ENCODE measurements at places on chromosomes 2 and 18.

DNA sequence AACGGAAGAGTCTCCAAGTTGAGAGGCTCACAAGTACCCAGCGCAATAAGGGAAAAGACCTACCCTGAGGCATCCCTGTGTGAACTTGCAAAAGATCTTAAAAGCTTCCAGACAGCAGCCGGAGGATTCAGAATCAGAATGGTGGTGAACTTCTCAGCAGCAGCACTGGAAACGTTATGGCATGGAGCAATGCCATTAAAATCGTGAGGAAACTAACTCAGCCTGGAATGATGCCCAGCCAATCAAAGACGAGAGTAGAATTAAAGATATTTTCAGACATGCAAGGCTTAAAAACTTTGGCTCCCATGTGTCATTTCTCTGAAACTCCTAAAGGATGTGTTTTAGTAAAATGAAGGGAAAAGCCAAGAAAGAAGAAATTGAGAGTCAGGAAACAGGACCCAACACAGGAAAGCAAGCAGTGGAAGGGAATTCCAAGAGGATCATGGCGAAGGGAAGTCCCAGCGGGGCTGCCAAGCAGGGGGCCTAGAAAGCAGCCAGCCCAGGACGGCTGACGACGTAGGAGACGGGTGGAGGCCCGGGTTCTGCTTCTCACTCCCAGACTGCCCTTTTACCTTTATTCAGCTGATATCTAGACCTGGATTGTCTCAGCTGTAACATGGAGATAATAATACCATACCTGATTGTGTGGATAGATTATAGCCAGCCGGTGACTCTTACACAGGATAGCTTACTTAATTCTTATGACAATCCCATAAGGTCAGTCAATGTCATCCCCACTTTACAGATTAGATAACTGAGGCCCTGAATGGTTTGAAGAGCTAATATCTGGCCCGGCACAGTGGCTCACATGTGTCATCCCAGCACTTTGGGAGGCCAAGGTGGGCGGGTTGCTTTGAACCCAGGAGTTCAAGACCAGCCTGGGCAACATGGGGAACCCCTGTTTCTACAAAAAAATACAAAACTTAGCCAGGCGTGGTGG, 92.8 kb downstream of the ASAP2 start:
- DNase-seq, result no peak

DNA sequence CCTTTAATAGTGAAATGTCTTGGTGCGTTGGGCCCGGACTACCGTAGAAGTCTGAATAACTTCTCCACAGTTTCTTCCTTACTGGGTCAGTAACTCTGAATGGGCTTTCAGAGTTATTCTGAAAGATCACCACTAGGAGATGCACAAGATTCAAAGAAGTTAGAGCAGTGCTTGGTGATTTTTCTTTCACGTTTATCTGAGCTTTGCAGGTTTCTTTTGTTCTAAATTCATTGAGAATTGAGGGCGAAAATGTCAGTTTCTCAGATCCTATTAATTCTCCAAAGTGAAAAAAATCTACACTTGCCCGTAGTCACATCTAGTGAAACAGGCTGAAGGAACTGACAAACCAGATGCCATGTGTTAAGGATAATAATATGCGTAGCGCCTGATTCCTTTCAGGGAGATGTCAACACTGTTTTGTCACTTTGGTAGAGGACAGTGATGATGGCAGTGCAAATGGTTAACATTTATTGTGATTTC, 70.1 kb downstream of the QPCT start:
- no peak for DNase-seq

- DNase-seq, result no peak
Observed at GRCh38 chr2:45627911-45628310, 16.8 kb upstream of the SRBD1 start.

DNA sequence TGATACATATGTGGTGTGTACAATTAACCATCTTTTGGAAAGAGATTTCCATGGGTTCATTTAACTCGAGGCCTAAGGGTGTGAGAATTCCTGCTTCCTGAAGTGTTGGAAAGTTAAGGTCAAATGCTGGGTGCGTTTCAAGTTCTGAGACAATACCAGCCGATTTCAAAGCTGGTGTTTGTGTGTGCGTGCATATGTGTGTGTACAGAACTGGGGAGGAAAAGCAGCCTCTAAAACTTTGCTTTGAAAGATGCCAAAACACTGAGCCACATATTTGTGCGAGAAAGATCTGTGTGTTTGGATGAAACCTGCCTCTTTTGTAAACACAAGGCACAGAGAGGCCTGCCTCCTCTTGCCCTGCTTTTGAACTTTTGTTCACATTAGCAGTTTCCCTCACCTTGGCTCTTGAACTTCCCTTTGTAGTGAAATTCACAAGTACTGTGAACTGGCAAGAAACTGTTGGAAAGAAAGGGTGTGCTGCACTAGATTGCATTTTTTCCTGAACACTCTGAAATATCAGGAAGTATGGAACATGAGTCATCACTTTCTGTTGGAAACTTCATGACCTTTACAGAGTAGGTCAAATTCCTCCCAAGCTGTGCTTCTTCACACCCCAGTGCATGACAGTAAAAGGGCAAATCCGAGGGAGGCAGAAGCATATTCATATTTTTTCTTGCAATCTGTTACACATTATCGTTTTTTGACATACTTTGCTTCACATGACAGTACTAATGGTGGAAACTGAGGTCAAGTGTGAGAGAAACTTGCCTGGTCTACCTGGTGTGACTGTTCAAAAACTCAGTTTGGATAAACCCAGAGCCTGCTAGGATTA, 20.0 kb upstream of the CAVIN2 start:
- DNase-seq, result no peak

DNA sequence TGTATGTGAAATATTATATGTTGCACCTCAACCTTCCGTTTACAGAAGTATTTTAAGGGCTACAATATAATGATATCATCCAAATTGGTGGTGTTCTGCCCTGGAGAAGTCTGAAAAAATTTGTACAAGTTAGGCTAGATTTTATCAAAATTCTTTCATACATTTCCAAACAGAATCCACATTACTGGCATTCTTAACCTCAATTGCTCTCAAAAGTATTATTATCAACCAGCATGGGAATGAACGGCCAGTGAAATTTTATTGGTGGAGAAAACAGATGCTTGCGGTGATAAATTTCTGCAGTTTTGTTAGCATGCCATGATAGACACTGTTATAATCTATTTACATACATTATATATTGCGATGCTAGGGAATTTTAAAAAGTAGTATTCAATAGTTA, 88.3 kb upstream of the TFPI start:
- DNase-seq, result no peak

DNA sequence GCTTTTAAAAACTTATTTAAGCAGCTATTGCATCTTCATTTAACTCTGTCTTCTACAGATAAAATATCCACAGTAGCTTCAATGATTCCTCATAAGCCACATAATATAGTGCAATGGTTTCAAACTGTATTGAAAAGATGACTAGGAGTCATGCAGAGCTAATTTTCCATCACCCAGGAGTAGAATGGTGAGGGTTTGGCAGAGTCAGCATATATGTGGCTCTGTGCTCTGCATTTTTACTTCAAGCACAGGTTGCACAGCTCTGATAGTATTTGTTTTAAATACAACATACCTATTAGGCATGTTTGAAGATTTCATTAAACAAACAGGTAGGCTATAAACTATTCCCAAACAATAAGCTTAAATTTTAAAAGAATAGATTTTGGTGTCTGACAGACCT, 731.9 kb upstream of the VRK2 start:
- DNase-seq, result no peak

DNA sequence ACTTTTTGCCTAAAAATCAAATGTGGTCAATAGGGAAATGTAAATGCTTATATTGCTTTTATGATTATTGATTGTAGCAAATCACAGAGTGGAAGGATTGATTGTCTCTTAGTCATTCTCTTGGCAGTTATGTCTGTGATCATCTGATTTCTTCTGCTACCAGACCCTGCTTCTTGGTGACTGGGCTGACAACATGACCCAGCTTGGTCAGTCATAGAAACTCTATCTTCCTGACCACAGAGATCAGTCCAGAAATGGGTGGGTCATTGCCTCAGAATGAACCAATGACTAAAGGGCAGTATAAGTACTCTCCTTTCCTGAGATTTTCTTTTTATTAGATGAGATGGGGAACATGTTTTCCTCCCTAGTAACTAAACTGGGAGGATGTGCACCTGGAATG, 87.6 kb downstream of the MAIP1 start:
- DNase-seq, result no peak

DNA sequence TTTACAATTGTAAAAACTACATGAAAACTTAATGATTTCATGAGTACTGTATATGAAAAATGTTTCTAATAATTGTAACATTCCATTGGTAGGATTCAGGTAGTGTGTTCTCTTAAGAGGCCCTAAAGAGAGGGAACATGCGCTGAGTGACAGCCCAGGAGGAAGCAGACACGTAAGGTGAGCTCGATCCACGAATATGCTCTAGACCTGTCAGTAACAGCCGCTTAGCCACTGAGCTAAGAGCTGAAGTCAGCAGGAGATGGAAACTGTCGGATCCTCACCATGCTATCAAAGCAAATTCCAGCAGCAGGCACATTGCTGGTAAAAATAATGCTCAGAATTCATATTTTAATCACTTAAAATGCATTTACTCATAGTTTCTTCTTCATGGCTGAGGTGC, 346.5 kb downstream of the TGIF1 start:
- no peak for DNase-seq

DNA sequence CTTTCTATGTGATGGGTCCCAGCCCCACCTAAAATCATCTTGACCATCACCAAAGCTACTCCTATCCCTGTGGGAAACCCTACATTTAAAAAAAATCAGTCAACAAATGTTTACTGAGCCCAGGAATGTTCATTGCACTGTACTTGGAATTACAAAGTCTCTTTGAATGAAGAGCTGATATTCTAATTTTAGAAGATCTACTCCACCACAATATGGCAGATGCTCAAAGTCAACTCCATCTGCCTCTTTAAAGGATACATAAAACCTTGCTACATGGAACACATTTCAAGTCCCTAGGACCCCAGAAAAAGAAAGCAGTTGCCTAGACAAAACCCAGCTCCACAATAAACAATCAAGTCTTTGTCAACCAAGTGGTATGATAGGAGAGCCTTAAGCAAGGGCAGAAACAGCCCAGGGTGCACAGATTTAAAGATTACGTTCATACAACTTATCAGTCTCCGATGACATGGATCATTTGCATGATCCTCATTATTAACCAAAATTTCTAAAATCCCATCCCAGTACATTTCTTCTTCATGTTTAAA, 234.3 kb upstream of the ACVR2A start:
- no peak for DNase-seq

GRCh38 chr2:96120991-96121390, 4.6 kb upstream of the ADRA2B start:
- DNase-seq, result no peak

DNA sequence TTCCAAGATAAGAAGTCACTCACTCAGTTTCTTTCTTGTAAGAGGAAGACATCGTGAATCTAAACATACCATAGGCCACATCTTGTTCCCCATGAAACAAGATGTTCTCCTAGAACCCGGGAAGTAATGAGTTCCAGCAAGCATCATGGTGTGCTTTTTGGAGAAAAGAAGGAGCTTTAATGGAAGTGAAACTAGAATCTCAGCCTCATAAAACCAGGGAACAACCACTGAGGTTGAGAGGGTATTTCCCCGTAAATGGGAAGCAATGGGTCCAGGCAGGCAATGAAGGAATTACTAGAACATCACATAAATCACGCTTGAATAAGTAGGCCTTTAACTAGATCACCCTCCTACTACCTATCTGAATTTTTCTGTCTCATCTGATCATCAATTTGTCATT, 40.3 kb downstream of the PSTPIP2 start:
- DNase-seq, result no peak

DNA sequence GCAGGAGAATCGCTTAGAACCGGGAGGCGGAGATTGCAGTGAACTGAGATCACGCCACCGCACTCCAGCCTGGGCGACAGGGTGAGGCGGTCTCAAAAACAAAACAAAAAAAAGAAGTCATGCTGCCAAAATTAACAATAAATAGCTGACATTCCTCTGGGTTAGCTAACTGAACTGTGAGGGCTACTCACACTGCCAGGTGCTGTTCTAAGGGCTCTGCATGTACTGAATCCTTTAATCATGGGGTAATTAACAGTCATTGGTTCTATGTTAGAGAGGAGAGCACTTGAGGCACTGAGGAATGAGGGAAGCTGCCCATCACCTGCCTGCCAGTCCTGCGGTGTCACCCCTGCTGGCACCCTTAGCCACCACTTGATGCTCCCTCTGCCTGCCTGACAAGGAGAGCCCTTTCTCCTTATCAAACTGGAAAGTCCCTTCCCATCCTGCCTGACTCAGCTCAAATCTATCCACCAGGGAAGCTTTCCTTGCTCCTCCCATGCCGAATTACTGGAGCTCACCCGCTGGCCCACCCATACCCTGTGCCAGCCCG, 73.0 kb upstream of the RIOK3 start:
- no peak for DNase-seq

DNA sequence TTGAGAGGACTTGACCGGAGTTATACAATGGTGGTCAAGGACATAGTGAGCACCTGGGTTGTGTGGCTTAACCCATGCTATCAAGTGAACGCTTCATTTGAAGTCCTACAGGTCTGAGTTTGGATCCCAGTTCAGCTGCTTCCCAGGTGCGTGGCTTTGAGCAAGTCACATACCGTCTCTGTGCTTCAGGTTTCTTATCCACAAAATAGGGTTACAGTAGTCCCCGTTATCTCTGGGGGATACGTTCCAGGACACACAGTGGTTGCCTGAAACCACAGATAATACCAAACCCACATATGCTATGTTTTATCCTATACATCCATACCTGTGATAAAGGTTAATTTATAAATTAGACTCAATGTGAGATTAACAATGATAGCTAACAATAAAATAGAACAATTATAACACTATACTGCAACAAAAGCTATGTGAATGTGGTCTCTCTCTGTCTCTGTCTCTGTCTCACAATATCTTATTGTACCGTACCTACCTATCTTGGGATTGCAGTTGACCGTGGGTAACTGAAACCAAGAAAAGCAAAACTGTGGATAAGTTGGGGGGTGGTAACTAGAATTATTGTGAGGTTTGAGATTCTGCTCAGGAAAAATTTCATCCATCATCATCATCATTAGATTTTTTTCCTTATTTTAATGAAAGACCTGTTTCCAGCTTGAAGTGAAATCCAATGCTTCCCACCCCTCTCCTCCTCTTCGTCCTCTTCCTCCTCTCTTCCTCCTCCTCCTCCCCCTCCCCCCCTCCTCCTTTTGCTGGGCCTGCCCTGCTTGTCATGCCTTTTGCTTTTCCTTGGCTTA, 22.7 kb downstream of the LBH start:
- DNase-seq, result no peak

Measured in activated CD4-positive, alpha-beta T cell treated with anti-CD3 and anti-CD28 coated beads for 4 hours (primary cell).